ENCODE measurements at places on chromosomes 11 and 22. TPM values are rescaled to one million over a fixed set of nuclear protein-coding genes. Genes with fewer than 3 reads are reported as not detected.
A peak's percentile ranks its signal among the peaks of the same experiment; 100 is the strongest.

DNA sequence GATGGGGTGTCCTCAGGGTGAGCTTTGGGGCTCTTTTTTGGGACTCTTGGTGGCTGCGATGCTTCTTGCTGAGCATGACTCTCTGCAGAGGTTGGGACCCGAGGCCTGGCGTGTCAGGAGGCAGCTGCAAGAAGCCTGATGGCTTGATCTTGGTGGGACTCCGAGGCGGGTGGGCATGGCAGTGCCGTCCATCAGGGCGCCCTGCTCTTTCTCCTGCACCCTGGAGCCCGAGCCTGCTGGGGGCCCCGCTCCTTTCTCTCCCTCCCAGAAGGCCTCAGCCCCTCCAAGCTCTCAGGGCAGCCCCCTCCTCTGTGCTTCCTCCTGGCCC is 432.7 kb downstream of the TBC1D22A start:
- no peaks in the 10 kb centered on the region for H3K4me1 ChIP-seq
- peaks cover 26% of the 10 kb centered on the region for H3K27me3 ChIP-seq
- H3K27ac ChIP-seq = no peak overlapping the region
- H3K36me3 ChIP-seq = no peaks in the 10 kb centered on the region
- DNase-seq = peak; percentile 16

The GPHA2 gene
- polyA plus RNA-seq = not detected

DNA sequence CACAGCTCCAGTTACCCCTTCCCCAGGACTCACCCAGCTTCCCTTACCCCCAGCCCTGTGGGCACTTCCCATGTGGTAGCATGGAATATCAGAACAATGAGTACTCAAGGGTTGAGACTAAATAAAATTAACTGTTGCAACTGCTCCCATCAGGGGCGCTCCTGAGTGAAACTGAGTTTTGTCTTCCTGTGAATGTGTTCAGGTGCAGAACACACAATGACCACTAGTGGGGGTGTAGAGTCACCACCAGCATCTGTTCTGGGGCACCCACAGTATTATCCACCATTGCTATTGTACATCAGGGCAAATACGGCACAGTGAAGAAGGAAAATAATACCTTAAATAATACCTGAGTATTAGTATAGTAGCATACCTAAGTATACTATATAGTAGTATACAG is 689.7 kb downstream of the TBC1D22A start:
- H3K27ac ChIP-seq = no peak overlapping the region
- no peak for DNase-seq
- no peaks in the 10 kb centered on the region for H3K27me3 ChIP-seq
- H3K36me3 ChIP-seq = no peaks in the 10 kb centered on the region

- H3K4me1 ChIP-seq = peaks cover 37% of the 10 kb centered on the region
- no peak overlapping the region for H3K27ac ChIP-seq
- no peaks in the 10 kb centered on the region for H3K27me3 ChIP-seq
- H3K36me3 ChIP-seq = no peaks in the 10 kb centered on the region
- no peak overlapping the region for H3K4me3 ChIP-seq
Observed at GRCh38 chr11:114232400-114233059, 63.7 kb upstream of the NNMT start.

- H3K4me3 ChIP-seq = no peak overlapping the region
- DNase-seq = peak; percentile 76
- peak overlapping the region; percentile 49 for H3K27ac ChIP-seq
- H3K4me1 ChIP-seq = peaks cover 54% of the 10 kb centered on the region
- no peaks in the 10 kb centered on the region for H3K27me3 ChIP-seq
Observed at GRCh38 chr11:43984519-43985385, 42.3 kb downstream of the C11orf96 start.
